Pulmonary artery endothelial cell (primary cell): ENCODE measurements at places on chromosomes 7 and 10. TPM values are rescaled to one million over a fixed set of nuclear protein-coding genes. Genes with fewer than 3 reads are reported as not detected.

Gene ERVW-1
- not detected in 2 replicates for total RNA-seq

Gene MOGAT3
- total RNA-seq: not detected in 2 replicates

Gene PLAC9
- total RNA-seq: 5.3 and 8.2 TPM in 2 replicates

Gene RBM28
- 19.7 and 39.9 TPM in 2 replicates for total RNA-seq

Gene STEAP1B
- total RNA-seq: 53.2 and 57.9 TPM in 2 replicates
